RWPE2 (cell line): ENCODE measurements at places on chromosomes 1 and 21.

DNA sequence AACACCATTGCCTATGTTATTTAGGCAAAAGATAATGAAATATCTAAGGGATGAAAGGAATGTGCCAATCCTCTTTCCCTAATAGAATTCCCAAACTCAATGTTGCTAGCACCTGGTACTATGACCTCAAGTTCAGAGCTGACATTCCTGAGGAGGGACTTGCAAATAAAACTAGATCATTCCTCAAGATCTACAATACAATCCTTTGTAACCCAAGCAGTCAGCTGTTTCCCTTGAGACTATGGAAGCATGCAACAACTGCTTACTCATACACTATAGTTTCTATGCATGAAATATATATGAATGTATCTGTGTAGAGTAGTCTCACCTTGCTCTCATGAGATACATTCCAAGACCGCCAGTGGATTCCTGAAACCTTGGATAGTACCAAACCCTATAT is 65.0 kb downstream of the ABL2 start:
- no peak for DNase-seq

- DNase-seq = no peak
These were observed 23.0 kb downstream of the DPH5 start for GRCh38 chr1:101002551-101002950.

GRCh38 chr1:151282883-151283725 is 1.0 kb downstream of the ZNF687 start:
- DNase-seq = no peak

- DNase-seq = no peak
These were observed 42.4 kb upstream of the LRRC52 start for GRCh38 chr1:165501330-165501969.

- DNase-seq = no peak
These were observed 622.0 kb downstream of the KIF26B start for GRCh38 chr1:245776694-245777332.

GRCh38 chr1:6037338-6037762 is 8.3 kb upstream of the KCNAB2 start:
- no peak for DNase-seq

DNA sequence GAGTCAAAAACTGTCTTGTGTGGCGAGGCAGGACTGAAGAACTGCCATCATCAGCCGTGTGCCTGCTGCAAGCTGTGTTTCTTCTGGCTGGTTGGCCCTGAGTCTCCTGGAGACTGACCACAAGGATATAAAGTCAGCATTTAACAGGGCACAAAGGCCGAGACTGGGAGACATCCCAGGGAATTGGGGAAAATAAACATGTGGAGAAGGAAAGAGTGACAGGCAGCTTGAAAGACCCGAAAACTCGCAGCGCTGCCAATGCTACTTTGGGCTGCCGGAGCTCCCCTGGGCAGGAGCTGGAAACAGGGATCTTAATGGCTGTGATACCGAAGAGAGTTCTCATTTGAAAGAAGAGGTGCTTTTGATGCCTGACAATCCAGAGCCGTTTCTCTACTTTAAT is 125.3 kb upstream of the HMGB4 start:
- no peak for DNase-seq

- no peak for DNase-seq
These were observed 2.9 kb upstream of the ZNF496 start for GRCh38 chr1:247334378-247335133.

DNA sequence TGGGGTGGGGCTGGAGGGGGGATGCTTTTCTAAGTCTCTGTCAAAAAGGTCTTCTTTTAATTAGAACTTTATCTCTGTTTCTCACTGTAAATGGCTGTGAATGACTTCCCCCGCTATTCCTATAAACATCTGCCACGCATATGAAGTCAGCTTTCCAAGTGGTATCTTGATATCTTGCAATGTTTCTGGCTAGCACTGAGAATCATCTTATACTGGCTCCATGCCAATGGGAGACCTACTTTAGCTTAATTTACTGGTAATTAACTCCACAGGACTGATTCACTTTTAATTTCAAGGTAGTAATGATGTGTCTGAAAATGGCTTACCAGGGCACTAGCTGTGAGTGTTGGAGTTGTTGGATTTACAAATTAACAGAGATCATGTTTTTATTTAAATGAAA is 4.3 kb downstream of the GPR88 start:
- DNase-seq = no peak

DNA sequence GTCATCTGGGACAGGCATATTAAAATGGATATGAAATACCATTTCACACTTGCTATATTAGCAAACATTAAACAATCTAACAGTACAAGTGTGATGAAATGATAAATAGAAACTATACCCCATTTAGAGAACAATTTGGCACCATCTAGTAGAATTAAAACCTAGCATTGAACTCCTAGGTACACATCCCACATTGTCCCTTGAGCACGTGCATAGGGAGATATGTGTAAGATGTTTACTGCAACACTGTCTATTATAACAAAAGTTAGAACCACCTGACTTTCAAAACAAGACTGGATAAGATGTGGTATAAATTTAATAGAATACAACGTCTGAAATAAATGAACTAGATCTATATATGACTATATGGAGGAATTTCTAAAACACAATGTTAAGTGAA is 3.8 kb downstream of the SLC22A15 start:
- no peak for DNase-seq

DNA sequence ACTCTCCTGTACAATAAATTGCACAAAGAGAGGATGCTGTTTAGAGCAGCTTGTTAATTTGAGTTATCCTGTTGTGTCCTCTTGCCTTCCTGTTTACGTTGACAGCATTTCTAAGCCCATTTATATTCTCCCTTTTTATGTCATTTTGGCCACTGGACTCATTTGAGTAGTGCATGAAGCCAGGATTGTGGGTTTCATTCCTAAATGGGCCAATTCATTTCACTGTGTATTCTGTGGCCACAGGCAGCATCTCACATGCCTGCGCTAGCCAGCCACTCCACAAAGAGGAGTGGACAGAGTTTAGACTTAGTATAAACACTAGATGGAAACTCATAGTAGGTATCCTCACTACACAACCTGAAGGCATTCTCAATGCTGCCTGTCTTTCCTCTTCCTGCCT is 73.4 kb downstream of the DTL start:
- DNase-seq = no peak

DNA sequence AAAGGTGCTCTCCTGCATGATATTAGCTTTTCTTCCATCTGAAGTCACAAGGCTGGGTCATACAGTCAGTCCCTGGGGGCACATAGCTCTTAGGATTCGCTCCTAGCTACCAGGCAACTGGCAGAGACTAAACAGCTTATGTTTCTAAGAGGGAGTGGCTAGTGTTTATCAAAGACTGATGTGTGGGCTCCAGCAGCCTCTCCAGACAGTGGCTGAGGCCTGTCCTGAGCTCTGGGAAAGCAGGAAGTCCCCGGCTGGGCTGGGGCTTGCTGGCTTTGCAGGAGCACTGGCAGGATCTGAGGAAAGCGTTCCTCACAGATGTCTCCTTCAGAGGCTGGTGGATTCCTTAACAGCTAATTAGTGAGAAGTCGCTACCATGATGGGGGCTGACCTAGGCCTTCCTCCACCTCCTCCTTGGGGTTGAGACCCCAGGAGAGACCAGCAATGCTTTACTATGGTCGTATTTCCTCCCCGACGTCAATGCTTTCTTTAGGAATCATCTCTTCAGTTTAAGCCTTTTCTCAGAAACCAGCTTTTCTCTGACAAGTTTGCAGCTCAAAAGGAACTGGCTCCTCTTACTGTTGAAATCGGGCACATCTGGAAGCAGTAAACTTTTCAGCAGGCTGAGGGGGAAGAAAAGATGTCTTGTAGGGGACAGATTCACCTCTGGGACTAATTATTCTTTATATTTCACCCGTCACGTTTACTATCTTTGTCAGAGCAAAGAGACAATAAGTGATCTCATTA is 33.5 kb upstream of the HHAT start:
- DNase-seq = no peak

DNA sequence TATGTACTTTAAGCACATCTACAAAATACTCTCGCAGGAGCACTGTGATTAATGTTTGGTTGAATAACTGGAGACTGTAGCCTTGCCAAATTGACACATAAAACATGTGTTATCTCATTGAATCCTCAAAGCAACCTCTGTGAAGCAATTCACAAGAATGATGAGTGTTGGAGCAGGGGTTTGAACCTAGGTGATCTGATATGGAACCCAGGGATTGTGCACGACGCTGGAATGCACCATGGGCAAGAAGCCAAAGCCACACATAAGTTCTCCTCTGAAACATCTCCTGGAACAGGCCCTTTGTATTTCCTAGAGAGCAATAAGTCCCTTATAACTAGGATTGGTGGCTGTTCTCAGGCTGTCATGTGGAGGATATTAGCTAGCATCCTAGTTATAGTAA is 124.6 kb upstream of the IVNS1ABP start:
- DNase-seq = no peak

GRCh38 chr1:228087771-228088251 is 5.3 kb downstream of the ARF1 start:
- DNase-seq = no peak

DNA sequence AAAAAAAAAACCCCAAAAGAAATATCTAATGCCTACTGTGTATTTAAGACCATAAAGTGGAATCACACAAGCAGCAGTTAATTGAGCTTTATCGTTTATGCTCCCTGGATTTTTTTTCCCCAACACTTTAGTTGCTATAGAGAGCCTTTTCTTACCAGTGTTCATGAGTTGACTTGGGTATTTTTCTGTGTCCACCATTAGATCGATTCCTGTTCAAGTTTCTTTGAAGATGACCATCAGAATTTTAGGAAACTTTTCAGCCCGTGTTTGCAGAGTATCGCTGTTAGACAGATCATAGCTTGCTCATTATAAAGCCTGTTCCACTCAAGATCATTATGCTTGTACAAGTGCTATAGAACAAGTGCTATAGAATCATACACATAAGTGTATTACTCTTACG is 1.5 kb downstream of the RALGPS2 start:
- DNase-seq = no peak

DNA sequence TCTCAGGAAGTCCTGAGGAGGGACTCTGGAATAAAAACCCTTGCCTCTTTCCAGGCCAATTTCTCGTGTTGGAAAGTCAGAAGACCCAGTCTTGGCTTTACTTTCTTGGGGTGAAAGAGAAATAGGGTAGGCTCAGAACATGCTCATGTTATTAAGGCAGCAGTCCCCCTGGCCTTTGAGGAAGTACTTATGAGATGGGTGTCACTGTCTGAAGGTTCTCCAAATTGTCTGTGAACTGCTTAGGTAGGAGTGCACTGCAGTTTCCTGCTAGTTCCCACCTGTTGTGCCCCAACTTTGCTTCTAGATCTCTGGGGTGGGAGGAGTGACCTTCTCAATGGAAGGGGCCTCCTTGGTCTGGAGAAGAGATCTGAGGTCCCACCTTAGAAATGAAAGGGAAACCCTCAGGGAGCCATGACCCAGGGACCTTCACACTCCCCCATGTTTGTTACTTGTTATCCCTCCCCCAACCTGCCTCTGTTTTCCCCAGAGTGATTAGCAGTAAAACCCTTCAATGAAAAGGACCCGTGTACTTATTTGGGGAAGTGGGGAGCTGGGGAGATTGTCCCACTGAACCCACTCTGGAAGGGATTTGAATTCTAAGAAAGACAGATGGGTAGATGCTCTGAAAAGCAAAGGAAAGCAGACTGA is 5.7 kb downstream of the ZNF691 start:
- no peak for DNase-seq

GRCh38 chr1:1279028-1279427 is 1.2 kb upstream of the SCNN1D start:
- DNase-seq = no peak

- DNase-seq = no peak
These were observed 259.1 kb downstream of the DSCAM start for GRCh38 chr21:40587736-40588346.

GRCh38 chr1:99003581-99004253 is 944 bp downstream of the PLPPR5 start:
- no peak for DNase-seq

DNA sequence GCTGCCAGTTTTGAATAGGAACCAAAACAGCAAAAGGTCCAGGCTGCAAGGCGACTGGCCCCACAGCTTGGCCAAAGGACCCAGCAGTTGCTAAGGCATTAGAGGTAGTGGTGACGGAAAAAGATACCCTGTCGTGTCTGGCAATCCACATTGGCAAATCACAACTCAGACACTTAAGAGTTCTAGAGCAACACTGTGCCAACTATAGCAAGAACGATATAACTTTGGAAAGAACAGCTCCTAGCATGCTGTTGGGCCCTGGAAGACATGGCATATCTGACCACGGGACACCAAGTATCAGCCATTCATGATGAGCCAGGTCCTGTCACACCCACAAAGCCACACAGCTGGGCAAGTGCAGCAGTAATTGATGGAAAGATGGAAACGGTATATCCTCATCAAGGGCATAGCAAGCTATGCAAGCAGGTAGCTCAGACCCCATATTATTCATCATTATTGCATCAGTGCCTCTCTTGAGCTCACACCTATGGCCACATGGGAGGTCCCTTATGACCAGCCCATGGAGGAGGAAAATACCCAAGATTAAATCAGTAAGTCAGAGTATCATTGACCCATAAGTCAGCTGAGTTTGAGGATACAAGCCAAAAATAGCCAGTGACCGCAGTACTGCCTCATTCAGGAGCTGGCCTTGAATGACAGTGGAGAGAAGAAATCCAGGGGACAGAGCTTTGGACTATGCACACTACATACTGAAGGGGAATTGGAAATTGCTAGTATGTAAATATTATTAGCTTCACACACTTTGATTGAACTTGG is 221.2 kb downstream of the SETD4 start:
- no peak for DNase-seq

- no peak for DNase-seq
These were observed 54.3 kb upstream of the ERO1B start for GRCh38 chr1:236336084-236336483.

- DNase-seq = no peak
These were observed 23.1 kb upstream of the C1orf198 start for GRCh38 chr1:230891413-230891812.

GRCh38 chr21:36210779-36211659 is 54.4 kb downstream of the DOP1B start:
- DNase-seq = no peak

GRCh38 chr1:104156738-104157137 is 407.0 kb downstream of the AMY1C start:
- no peak for DNase-seq
